Small intestine (tissue), 16 donors: ENCODE measurements at places on chromosomes 3 and 15. TPM values are rescaled to one million over a fixed set of nuclear protein-coding genes. Genes with fewer than 3 reads are reported as not detected.
A peak's percentile ranks its signal among the peaks of the same experiment; 100 is the strongest.

- DNase-seq = no peak
These were observed 3.8 kb upstream of the TKT start for GRCh38 chr3:53259427-53260259.

DNA sequence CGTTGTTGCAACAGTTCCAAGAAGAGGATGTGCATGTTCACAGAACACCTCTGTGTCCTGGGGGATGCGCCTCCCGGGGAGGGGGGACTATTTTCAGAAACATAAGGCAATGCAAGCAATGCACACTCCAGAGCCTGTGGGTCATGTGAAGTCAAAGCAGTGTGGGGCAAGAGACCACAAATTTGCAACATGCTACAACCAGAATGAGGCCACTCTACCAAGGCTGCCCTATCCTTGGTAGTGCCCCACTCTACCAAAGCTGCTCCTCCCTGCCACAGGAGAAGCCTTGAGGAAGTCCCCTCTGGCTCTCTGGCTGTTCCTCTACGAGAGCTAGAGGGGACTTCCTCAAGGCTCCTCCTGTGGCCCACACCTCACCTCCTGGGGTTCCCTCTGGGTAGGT, 8.4 kb upstream of the NR2C2 start:
- no peak for DNase-seq

GRCh38 chr3:69009559-69010410, 3.7 kb downstream of the EOGT start:
- DNase-seq = no peak

DNA sequence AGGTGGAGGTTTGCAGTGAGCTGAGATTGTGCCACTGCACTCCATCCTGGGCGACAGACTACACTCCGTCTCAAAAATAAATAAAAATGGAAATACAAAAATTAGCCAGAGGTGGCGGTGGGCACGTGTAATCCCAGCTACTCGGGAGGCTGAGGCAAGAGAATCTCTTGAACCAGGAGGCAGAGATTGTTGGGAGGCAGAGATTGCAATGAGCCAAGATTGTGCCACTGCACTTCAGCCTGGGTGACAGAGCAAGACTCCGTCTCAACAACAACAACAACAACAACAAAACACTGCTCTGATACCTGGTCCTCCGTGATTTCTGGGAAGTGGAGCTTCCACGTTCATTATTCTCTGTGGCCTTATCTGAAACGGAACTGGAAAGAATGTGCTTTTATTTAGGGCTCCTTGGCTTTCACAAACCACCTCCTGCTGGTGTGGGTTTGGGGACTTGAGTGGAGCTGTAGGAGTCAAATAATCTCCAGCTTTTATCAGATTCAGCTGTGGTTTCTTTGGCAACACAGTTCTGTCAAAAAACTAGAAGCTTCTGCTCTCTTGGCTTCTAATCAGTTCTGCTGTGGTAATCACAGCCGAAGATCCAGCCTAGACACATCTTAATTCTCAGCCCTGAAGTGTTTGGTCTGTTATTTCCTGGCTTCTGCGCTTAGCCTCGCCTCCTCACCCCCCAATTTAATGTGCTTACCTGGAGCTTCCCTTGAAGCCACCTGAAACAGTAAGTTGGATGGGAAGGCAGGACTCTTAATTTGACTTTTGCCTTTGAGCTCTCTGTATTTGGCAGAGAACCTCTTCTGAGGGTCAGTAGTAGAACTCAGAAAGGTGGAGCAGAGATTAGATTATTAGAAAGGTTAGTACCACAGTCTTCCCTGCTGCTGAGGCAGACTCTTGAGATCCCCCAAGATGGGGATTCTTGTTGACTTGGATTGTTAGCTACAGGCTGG, 21.4 kb downstream of the IRAK2 start:
- DNase-seq = no peak

DNA sequence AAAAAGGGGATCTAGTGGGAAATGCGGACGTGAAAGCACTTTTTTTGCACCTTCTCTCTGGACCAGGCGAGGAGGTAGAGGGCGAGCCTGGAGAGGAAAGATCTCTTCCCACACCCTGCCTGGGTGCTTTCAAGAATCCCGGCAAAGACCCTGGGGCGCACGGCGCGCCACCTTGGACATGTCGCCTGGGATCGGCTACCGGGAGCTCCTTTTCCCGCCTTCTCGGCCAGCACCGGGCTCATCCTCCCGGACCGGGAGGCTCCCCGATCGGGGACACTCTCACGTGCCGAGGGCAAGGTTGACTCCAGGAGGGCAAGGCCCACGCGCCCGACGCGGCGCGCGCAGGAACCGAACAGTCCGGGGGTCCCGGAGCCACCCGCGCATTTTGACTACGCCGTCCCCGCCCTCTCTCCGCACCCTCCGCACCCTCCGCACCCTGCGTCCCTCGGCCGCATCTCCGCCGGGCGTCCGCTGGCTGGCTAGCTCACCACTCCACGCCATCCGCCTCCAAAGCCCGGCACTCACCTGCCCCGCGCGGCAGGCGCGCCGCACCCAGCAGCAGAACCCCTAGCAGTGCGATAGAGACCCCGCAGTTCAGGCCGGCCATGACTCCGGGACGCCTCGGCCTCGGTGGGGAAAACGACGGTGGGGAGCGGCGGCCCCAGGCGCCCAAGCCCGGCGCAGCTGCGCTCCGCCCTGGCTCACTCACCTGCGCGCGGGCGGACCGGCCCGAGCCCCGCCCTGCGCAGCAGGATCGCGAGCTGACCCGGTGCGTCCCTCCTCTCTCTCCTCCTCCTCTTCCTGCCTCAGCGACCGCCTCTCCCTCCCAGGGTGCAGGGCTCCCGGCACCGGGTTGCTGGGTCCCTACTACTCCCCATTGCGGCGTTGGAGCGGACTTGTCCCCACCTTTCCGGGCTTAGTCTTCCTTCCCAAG, at the start of gene CDCP1:
CDCP1 (minus strand) TSS at position 698 of the 934 bp plus-strand sequence; CDS start at position 607, 91 bp downstream.
- peak; percentile 90 for DNase-seq

Gene SERINC4
- 0.24 TPM for polyA plus RNA-seq

GRCh38 chr3:30538791-30539190, 67.6 kb upstream of the TGFBR2 start:
- no peak for DNase-seq

Gene CDHR4
- polyA plus RNA-seq = not detected

DNA sequence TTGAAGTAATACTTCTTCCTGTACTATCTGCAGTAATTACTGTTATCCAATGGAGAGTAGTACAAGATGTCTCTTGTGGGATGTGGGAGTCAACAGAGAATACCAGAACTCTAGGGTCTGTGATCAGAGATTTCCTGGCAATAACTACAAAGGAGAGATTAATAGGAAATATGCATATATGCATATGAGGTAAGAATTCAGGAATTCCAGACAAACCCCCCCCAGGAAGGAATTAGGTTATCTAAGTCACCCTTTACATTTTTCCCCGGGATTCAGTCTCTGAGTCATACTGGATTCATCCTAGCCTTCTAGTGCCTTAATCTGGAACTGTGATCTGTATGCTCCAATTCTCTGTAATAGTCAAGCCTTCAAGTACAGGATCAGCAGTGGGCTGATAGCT, 49.4 kb downstream of the GTF2E1 start:
- no peak for DNase-seq

GRCh38 chr3:194688200-194688740, 2.6 kb downstream of the FAM43A start:
- no peak for DNase-seq

GRCh38 chr3:178120367-178120766, 415.9 kb upstream of the KCNMB2 start:
- DNase-seq = no peak

GRCh38 chr3:130395331-130395730, 49.9 kb downstream of the COL6A5 start:
- no peak for DNase-seq

DNA sequence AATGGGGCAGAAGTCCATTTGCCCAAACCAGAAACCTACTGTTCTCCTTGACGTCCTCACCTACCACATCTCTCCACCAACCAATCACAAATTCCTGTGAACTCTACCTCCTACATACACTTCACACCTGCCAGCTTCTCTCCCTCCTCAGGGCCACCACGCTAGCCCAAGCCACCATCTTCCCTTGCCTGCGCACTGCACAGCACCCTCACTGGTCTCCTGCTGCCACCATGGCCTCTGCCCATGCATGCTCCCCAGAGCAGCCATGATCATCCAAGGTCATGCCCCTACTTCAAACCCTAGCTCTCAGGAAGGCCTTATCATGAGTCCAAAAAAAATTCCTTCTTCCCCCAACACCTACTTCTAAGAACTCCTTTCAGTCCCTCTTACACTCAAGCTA, 1.1 kb upstream of the EPHB3 start:
- no peak for DNase-seq

Gene MUSTN1
- polyA plus RNA-seq = 32.3 TPM

Gene WDR72
- polyA plus RNA-seq = 1.6 TPM

DNA sequence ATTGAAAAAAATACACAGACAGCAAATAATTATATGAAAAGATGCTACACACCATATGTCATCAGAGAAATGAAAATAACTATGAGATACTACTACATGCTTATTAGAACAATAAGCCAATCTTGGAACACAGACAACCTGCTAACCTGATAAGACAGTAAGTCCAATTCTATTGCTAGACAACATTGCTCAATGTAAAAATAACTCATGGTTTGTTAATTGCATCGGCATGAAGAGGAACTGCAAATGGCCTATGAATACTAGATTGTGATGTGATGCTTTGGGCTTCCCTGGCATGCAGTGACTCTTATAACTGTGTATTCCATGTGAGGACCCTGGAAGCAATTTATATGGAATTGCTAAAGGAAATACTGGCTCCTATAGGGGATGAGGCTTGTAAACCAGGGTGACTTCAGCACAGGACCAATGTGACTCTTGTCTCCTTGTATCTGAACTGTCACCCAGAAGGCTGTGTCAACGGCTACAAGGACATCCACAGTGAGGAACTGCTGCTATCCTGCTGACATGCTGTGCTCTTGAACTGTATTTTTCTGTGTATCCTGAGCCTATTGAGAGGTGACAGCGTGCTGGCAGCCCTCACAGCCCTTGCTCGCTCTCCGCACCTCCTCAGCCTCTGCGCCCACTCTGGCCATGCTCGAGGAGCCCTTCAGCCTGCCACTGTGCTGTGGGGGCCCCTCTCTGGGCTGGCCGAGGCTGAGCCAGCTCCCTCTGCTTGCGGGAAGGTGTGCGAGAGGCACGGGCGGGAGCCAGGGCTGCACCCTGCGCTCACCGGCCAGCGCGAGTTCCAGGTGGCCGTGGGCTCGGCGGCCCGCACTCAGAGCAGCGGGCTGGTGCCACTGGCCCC, 385.7 kb downstream of the CNTN4 start:
- DNase-seq = no peak

- DNase-seq = no peak
These were observed 96.1 kb downstream of the STAC start for GRCh38 chr3:36476286-36476942.

Gene WDR93
- 0.09 TPM for polyA plus RNA-seq

Gene PPP2R3A
- 8.6 TPM for polyA plus RNA-seq

Gene UBXN7
- 27.8 TPM for polyA plus RNA-seq

- no peak for DNase-seq
These were observed 213.9 kb upstream of the UMPS start for GRCh38 chr3:124516333-124516732.

Gene CYP11A1
- polyA plus RNA-seq = 0.54 TPM

DNA sequence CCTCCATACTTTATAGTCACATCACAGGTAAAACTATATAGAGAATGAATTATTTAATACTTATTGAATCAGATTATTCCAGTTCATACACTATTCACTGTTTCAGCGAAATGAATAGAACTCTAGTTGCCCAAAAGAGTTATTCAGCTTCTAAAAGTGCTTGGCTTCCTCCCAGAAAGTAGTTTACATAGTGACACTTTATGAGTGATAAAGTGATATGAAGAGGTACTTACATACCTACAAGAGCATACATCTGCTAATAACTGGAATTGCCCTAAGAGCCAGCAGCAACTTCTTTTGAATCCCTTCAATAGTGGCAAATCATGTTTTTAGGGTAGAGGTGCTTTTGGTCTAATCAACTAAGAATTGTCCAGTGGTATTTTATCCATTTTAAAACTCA, 635.1 kb upstream of the AGTR1 start:
- no peak for DNase-seq

DNA sequence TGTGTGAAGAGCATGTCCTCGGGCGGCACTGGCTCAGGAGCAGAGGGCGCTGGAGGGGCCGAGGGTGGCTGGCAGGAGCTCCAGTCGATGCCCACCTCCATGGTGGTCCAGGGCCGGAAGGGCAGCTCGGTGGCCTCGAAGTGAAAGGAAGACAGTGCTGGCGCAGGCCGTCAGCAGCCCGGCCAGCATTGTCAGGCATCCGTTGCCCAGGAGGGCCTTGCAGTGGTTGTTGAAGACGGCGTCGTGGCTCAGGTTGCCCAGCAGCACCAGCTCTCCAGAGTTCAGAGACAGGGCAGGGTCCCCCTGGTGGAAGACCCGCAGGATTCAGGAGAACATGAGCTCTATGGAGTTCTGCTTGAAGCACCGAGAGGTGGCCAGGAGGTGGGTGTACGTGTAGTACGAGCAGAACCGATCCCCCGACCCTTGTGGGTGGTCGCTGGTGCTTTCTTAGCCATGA, 16.5 kb upstream of the SIAH2 start:
- no peak for DNase-seq

- DNase-seq = no peak
These were observed 13.1 kb upstream of the ALCAM start for GRCh38 chr3:105353485-105354161.

Gene KCNH8
- not detected for polyA plus RNA-seq
